ENCODE measurements at places on chromosomes 5 and 9. TPM values are rescaled to one million over a fixed set of nuclear protein-coding genes. Genes with fewer than 3 reads are reported as not detected.
A peak's percentile ranks its signal among the peaks of the same experiment; 100 is the strongest.

DNA sequence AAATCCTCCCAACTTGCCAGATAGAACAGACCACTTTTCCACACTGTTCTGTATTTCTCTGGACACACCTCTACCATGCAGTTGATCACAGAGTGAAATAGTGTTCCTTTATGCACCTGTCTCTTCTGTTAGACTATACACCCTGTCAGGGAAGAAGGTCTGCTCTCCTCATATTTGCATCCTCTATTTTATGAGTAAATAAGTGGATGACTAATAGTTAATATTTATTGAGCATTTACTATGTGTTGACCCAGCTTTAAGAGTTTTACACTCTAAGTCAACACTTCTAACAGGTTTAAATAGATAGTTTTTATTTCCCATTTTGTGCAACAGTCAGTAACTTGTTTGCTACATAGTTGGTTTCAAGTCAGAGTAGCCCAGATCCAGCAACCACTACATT lies 452.8 kb upstream of the MPDZ start:
- DNase-seq, result no peak

- no peak for DNase-seq
These were observed 86.7 kb upstream of the FER start for GRCh38 chr5:108661024-108661423.

GRCh38 chr5:51386916-51387883 lies 4.0 kb downstream of the ISL1 start:
- no peak for DNase-seq

The CDH12 gene
- total RNA-seq, result not detected

The CTXN3 gene
- not detected for total RNA-seq

DNA sequence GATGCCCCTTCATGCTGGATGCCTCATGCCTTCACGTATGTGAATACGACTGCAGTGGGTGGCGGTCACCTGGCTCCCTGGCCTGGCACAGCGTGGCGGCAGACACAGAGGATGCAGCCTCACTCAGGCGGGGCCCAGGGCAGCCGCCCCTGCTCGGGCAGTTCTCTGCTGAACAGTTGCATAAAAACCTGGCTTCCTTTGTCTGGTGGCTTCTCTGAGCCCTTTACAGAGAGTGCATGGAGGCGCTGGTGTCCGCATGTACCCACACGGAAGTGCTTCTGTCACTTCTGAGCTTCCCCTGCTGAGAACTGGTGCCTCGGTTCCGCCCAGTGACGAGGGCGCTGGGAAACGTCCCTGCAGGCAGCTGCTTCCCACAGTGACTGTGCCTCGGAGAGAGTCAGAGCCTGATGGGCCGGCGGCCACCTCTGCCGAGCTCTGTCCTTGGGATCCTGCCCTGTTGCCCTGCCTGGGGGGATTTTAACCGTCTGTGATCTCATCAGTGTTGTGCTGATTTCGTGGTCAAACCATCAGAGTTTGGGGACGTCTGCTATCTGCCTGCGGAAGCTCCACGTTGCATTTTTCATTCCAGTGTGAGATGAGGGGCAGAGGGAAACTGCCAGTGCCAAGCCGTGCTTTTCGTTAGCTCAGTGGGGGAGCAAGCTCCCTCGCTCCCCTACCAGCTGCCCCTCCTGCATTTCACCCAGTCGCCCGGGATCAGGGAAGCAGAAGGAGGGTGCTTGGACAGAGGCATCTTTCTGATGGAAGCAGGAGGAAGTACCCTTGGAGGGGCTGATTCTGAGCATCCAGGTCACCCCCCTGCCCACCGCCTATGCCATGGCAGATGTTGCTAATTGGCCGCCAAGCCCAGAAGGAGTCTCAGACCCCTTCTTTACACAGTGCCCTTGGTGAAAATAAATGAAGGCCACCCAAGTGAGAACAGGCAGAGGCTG lies 153.0 kb upstream of the COL5A1 start:
- peak; percentile 15 for DNase-seq

The GRM6 gene
- not detected for total RNA-seq

- DNase-seq, result no peak
These were observed 162.6 kb upstream of the GNA14 start for GRCh38 chr9:77810637-77811119.

The SVEP1 gene
- under 0.01 TPM for total RNA-seq

The PCDHB13 gene
- total RNA-seq, result 2.6 TPM

The SV2C gene
- total RNA-seq, result not detected

DNA sequence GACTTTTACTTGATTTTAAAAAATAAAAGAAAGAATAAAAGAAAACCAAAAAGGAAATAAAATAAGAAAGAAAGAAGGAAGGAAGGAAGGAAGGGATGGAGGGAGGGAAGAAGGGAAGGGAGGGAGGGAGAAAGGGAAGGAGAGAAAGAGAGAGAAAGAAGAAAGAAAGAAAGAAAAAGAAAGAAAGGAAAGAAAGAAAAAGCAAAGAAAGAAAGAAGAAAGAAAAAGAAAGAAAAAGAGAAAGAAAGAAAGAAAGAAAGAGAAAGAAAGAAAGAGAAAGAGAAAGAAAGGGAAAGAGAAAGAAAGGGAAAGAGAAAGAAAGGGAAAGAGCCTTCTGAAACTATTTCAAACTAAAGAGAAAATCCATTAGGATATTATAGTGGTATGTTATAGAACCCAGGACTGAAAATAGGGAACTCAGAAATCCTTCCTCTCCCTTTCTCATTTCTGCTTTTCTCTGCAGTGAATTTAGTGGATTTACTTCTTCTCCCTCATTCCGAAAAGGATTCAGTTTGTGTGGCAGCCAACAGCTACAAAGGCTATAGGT lies 414.7 kb upstream of the CCNG1 start:
- DNase-seq, result no peak

DNA sequence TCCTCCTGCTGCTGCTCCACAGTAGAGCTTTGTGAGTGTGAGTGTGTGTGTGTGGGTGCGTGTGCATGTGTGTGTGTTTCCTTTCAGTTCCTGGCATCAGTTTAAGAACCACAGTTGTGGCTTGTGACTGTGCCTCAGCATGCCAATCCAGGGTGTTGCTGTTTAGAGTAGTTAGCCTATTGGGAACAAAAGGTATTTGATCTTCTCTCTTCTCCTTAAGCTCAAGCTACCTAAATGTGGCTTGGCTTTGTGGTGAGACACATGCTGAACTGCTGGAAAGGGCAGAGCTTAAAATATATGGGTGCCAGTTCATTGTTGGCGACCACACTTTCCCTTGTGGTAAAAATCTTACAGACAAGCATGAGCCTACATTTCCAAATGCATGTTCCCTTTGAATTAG lies 116.6 kb upstream of the BNC2 start:
- DNase-seq, result peak; percentile 5

DNA sequence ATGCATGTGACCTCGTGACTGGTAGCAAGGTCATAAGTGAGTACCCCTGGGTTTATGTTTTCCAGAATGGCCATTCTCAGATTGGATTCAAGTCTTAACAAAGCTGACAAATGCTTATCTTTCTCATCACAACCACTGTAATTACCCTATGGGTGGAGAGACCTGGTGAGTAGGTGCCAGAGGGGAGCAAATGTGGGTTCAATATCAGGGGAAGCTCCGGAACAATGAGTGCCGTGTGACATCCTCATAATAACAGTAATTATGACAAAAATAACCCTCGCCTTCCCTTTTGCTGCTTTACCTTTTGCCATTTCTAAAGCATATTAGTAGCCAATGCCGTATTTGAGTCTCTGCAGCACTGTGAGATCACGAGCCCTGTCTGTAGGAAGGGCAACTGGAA lies 95.9 kb downstream of the NSG2 start:
- DNase-seq, result no peak

DNA sequence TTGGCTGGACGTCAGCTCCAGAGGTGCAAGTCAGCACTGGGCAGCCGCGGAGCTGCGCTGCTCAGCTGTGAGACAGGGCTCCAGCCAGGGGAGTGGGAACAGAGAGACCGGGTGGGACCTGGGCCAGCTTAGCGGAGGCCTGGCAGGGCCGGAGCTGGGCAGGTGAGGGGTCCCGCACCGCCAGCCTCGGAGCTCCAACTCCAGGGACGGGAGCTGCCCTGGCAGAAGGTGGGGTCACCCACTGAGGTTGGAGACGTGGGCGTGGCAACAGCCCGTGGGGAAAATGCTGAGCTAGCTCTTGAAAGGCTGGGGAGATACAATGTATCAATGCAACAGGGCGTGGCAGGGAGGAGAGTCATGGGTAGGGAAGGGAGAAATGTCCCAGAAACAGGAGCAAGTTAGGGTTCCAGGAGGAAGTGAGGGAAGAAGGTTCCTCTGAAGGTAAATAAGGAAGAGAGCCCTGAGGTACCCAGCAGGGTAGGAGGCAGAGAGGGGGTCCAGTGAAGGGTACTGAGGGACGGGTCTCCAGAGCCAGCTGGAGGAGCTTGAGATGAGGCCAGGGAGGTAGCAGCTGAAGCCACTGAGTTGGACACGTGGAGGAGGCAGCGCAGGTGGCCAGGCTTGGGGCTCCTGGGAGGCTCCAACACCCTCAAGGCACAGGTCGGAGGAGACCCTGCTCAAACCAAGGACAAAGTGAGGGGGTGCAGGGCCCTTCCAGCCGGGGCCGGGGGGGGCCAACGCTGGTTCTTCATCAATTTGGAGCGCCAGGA lies 736 bp upstream of the NKD2 start:
- DNase-seq, result no peak

- no peak for DNase-seq
These were observed 40.7 kb downstream of the ASTN2 start for GRCh38 chr9:117374076-117374725.

DNA sequence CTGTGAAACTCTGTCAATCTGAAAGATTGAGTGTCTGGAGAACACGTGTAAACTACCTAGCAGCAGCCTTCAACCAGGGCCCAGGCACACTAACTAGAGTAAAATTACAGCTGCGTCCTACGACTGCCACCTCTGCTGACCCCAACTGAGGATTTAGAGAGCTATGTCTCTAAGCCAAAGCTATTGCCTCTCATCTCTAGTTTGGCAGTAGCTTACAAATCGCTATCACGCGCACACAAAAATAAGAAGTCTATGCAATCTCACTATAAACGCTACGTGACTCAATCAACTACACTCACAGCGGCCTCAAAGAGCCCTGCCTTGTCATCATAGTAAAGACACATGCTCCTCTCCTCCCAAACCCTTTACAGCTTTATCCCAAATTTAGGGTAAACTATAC lies 8.7 kb downstream of the PPP6C start:
- no peak for DNase-seq

DNA sequence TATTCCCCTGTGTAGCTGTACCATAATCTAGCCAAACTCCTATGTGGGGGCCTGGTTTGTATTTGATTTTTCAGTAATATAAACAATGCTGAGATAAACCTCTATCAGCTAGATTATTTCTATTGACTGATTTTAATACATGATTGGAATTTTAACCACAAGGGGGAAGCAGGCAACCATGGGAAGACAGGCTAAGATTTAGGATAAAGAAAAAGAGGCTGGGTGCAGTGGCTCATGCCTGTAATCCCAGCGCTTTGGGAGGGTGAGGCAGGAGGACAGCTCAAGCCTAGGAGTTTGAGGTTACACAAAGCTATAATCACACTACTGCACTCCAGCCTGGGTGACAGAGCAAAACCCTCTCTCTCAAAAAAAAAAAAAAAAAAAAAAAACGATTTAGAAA lies 18.1 kb upstream of the GPX3 start:
- DNase-seq, result peak; percentile 65

- peak; percentile 21 for DNase-seq
These were observed 89.4 kb downstream of the RGS7BP start for GRCh38 chr5:64595031-64595855.

- no peak for DNase-seq
These were observed 50.3 kb upstream of the AFAP1L1 start for GRCh38 chr5:149221326-149221725.

The PGM5 gene
- total RNA-seq, result 27.5 TPM

DNA sequence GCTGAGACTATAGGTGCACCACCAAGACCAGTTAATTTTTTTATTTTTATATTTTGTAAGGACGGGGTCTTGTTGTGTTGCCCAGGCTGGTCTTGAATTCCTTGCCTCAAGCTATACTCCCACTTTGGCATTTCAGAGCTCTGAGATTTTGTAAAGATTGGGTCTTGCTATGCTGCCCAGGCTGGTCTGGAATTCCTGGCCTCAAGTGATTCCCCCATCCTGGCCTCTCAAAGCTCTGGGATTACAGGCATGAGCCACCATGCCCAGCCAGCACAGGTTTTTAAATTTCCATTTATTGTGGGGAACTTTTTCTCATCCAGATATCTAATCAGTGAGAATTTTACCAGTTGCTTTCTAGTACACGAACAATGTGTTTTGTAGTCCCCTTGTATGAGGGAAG lies 156.1 kb upstream of the VLDLR start:
- DNase-seq, result no peak

The LCN15 gene
- total RNA-seq, result 0.22 TPM

DNA sequence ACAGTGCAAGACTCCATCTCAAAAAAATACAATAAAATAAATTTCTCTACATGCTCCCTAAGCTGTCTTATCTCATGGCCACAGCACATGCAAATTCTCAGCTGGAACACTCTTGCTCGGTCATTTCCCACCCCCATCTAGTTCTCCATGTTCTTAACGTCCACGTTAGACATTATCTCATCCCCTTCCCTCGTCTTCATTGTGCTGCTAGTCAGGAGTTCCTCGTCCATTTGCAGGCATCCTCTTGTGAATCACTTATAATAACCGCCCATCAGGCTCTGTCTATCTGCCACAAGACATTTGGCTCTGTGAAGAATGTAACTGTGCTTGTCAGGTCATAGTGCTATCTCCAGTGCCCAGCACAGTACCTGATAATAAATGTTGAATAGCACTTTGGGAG lies 32.9 kb upstream of the GOLGA1 start:
- DNase-seq, result no peak

GRCh38 chr9:105296445-105296844 lies 52.0 kb downstream of the SLC44A1 start:
- DNase-seq, result no peak

DNA sequence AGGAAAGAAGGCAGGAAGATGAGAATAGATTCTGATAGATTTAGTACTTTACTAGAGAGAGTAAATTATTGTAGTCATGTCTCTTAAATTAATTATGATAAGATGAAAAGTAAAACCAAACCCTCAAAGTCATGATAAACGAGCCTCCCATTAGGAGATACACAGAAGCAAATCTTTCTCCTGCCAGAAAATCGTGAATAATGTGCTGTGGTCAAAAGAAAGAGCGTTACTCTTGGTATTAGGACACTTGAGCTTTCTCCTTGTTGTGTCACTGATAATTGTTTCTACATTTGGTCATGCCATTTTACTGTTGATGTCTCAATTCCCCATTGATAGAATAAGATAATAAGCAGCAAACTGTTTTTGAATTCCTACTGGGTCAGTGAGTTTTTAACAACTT lies 562.8 kb upstream of the TLE4 start:
- DNase-seq, result no peak

DNA sequence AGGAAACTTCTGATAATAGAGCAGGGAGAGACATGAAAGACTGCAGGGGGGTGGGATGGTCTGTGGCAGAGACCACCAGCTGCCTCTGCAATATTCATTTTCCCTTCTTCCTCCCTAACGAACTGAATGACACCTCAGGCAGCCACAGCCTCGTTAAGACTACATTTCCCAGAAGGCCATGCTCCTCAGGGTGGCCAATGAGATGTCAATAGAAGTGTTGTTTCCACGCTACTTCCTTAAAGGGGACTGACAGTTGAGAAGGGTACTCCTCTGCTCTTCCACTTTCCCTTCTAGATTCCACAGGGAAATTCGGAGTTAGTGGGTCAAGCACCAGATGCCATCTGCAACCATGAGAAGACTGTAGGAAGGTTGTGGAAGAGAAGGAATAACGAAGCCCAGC lies 52.0 kb upstream of the DAPK1 start:
- peak; percentile 63 for DNase-seq

Measured in lung microvascular endothelial cell (primary cell).